ENCODE measurements at places on chromosomes 6 and 20.

DNA sequence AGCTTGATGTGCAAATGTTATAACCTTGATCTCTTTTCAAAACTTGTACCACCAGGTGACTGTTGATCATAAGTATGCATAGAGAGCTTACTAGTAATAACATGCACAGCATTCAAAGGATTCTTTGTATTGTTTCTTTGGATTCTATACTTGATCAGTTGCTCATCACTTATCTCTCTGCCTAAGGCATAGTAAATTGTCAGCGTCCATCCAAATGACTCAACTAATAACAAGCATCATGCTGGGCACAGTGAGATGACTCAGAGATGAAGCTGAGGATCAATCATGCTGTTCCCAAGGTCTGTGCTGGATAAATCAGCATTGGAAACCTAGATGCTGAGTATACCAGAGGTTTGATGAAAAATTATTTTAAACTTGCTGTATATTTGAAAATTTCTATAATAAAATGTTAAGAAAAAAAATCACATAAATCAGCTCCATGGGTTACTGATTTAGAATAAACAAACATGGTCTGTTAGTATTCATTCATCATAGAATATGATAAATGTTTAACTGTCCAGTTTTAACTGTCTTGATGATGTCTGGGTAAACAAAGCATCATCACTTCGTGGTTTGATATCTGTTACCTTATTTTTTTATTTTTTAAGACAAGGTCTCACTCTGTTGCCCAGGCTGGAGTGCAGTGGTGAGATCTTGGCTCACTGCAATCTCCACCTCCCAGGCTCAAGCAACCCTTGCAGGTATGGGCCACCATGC is 45.6 kb upstream of the SGK1 start:
- DNase-seq, result peak; percentile 86

- no peak for DNase-seq
Measured at GRCh38 chr6:23654745-23655144, 471.3 kb upstream of the NRSN1 start.

- no peak for DNase-seq
Measured at GRCh38 chr6:163019926-163020325, 292.2 kb downstream of the PACRG start.

DNA sequence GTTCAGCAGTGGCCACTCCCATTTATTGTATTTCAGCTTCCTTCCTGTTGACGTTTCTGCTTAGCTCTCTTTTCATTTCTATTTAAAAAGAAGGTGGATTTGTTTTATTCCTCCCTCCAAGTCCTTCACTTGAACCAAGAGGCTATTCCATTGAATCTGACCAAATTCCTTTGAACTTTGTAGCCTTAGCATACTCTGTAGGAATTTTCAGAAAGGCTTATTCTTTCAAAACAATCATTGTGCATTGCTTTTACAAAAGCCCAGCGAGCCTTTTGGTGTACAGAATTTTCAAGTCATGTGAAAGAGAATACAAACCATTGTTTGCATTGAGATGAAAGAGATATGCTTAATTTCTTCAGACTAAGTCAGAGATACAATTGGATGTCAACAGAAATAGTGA is 151.0 kb upstream of the INSM1 start:
- no peak for DNase-seq

DNA sequence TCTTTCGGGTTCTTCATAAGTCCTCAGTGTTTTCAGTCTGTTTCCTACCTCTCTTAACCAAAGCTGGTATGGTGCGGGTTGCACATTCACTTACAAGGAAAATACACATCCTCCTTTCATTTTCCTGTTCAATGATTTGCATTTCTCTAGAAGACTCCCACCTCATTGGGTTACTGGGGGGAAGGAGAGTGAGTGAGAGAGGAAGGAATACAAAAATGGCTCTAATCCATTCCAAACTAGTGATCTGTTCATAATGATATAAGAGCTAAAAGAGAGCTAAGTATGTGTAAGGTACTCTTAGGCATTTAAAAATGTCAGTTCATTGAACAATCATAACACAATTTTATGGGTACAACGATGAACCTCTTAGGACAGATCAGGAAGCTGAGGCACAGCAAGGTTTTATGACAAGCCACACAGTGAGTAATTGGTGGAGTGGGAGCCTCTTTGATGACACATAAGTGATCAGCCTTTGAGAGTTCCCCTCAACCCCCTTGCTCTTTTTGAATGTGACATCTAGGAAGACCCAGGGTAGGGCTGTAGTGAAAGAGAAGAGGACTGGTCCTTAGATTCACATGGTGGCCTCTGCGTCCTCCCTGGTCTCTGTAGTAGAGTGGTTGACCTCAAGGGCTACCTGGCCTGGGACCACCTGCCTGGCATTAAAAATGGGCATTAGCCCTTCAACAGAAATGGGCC is 328.4 kb upstream of the SOX4 start:
- peak; percentile 4 for DNase-seq

Data from EH (cell line).